Activated gamma-delta T cell treated with Interleukin-2 at 50 U/mL for 16 hours (primary cell): ENCODE measurements at places on chromosomes 13 and 19.
A peak's percentile ranks its signal among the peaks of the same experiment; 100 is the strongest.

DNA sequence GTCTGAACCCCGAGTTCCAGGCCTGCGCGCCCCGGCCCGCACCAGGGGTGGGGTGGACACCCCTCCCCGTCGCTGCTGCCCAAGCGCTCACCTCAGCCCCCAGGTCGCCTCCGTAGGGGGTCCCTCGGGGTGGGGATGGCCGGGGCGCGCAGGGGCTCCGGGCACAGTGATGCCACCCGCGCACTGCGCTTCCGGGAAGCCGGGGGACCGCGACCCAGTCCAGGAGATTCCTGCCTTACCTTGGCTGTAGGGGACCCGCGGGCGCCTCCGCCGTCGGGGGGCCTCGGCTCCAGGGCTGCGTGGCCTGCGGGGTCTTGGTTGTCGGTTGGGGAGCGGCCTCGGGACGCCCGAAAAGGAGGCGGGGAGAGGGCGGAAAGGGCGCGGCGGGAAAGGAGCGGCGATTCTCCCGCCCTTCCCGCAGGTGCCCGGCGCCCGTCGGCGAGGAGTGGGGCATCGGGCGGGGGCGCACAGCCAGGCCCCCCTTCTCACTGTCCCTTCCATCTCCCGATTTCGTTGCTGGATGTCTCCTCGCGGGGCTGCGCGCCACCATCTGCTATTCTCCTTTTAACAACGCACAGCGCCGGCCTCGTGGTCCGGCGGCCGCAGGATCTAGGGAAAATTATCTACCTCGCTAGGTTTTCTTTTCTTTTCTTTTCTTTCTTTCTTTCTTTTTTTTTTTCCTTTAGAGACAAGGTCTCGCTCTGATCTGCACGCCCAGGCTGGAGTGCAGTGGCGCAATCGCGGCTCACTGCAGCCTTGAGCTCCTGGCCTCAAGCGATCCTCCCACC, at the start of gene KEAP1:
KEAP1 (minus strand) TSS at position 355 of the 788 bp plus-strand sequence. CDS start 3,323 bp downstream, outside the sequence.
- peak; percentile 30 for DNase-seq

DNA sequence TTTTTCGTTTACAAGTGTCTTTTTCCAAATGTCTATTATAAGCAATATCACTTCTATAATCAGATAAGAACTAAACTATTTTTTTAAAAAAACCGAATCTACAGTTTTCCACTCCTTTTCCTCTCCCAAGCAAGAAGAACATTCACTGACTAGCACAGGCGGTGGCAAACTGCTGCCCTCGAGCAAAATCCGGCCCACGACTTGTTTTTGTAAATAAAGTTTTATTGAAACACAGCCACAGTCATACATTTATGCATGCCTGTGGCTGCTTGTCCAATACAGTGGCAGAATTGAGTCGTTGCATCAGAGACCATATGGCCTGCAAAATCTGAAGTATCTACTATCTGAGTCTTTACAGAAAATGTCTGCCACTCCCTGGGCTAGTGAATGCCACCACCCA, 27.4 kb downstream of the INSR start:
- DNase-seq, result no peak

DNA sequence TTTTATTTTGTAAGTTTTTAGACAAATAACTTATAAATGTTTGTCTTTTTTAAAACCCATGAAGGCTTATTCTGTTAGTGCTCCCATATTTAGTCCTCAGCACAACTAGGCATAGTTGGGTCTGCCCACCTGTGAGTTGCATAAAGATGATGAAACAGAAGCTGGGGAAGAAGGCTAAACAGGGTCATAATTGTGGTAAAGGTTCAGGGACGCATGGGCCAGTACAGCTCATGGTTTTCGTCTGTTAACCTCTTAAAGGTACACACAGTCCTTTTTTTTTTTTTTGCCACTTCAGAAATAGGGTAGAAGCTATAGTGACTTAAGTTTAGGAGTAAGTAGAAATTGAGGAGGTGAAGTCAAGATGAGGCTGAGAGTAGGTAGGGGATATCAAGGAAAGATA, 58.3 kb downstream of the TM9SF2 start:
- DNase-seq, result no peak

GRCh38 chr19:3605770-3606169, 905 bp downstream of the TBXA2R start:
- DNase-seq, result no peak

DNA sequence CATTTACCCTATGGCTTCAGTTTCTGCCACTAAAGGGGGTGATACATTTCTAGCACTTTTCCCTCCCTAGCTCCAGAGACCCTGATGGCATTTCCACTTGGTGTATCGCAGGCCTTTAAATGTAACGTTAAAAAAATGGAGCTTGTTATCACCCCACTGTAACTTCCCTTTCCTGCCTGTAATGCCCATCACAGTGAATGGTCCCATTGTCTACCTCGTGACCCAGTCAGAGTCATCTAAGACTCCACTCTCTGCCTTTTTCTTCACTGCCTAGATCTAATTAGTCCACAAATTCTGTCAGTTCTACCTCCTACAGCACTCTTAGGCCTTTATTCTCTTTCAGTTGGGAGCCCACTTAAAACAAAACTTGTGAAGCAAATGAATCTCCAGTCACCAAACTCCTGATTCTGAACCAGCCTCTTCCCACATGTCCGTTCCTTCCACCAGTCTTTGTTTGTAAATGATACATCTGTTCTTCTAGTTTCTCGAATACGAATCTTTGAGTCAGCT, 64.8 kb downstream of the NHLRC3 start:
- DNase-seq, result no peak

- no peak for DNase-seq
Measured at GRCh38 chr19:39916851-39917396, 17.5 kb downstream of the FCGBP start.

- no peak for DNase-seq
Measured at GRCh38 chr19:56748378-56748777, 76.8 kb upstream of the ZNF835 start.

DNA sequence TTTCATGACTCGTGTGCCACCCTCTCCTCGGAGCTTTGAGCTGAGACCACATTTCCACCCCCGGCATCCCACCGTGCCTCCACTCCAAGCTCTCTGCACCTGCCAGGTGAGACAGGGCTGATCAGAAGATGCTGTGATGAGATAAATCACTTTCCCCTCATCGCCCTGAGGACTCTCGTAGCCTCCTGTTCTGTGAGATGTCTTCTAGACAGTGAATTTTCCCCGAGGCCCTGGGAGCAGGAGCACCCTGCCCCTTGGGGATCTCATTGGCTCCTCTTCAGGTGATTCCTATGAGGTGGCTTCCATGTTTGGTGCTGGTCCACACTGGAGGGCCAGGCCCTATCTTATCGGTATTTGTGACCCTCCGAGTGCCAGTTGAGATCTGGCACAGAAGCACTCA, 154.0 kb upstream of the TSHZ3 start:
- no peak for DNase-seq

DNA sequence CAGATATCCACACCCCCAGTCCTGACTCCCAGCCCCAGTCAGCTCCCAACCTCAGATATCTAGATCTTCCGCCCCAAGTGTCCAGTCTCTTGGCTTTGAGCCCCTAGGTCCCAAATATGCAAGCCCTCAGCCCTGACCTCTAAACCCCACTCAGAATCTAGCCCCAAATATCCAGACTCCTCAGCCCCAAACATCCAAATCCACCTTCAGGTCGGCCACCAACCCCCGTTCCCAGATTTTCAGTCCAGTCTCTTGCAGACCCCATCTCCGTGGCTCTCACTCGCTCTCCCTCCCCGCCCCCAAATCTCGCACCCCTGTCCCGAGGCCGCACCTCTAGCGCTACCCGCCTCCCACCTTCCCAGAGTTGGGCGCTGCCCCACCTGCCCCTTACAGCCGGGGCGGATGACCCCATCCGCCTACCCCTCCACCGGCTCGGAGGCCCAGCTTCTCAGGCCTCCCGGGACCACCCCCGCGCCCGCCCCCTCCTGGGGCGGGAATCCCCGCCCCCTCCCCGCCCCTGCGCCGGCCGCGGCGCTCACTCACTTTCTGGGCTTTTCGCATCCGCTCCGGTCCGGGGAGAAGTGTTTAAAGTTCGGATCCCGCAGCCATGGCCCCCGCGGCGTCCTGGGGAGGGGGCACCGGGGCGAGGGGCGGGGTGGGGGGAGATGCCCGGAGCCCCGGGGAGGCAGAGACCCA, 604 bp downstream of the ERFL start:
- peak; percentile 41 for DNase-seq

GRCh38 chr19:3617463-3617862, 9.1 kb downstream of the CACTIN start:
- DNase-seq, result no peak

DNA sequence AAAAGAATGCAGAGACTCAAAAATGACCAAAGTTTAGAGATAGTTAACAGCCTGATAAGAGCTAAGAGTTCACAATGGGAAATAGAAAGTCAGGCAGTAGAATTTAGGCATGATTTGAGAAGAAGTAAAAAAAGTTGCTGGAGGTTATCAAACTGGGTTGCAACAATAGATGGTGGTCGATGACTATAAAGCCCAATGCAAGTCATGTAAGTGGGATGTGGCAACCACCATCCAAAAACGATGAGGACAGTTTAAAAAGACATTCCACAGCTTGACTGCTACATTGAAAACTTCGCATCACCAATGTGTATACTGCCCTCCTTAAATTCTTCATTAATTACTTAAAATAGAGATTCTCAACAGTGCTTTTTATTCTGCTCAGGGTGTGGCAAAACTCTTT, 19.7 kb downstream of the ELF1 start:
- DNase-seq, result no peak

DNA sequence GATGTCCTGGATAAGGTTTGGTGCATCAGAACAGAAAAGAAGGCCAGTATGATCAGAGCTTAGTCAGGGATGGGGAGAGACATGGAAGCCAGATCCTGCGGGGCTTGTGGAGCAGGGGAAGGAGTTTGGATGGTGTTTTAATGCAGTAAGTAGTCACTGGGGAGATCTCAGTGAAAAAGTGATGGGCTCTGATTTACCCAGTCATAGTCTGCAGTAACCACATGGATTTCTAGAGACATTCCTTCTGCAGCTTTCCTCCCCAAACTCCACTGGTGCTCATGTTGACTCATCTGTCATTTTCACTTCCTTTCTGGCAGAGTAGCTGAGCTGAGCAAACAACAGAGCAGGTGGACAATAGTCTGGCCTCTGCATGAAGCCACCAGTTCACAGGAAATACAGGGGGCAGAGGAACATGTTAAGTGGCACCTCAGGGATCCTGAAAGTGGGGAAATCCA, 144.1 kb downstream of the DPF1 start:
- no peak for DNase-seq

DNA sequence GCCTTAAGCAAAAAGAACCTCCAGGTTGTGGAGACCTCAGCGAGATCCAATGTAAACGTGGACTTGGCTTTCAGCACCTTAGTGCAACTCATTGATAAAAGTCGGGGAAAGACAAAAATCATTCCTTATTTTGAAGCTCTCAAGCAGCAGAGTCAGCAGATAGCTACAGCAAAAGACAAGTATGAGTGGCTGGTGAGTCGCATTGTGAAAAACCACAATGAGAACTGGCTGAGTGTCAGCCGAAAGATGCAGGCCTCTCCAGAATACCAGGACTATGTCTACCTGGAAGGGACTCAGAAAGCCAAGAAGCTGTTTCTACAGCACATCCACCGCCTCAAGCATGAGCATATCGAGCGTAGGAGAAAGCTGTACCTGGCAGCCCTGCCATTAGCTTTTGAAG, 58.5 kb downstream of the ARHGAP35 start:
- no peak for DNase-seq

GRCh38 chr19:38303517-38304351, at the start of gene C19orf33:
TSS of gene C19orf33 (plus strand) at chr19:38304251. CDS start at chr19:38304262, 11 bp downstream.
- no peak for DNase-seq

GRCh38 chr13:74217811-74218210, 83.6 kb upstream of the KLF12 start:
- no peak for DNase-seq

GRCh38 chr19:14536926-14537692, 7.7 kb downstream of the TECR start:
- no peak for DNase-seq

GRCh38 chr19:54266133-54266532, 9.1 kb upstream of the LILRB5 start:
- peak; percentile 69 for DNase-seq

DNA sequence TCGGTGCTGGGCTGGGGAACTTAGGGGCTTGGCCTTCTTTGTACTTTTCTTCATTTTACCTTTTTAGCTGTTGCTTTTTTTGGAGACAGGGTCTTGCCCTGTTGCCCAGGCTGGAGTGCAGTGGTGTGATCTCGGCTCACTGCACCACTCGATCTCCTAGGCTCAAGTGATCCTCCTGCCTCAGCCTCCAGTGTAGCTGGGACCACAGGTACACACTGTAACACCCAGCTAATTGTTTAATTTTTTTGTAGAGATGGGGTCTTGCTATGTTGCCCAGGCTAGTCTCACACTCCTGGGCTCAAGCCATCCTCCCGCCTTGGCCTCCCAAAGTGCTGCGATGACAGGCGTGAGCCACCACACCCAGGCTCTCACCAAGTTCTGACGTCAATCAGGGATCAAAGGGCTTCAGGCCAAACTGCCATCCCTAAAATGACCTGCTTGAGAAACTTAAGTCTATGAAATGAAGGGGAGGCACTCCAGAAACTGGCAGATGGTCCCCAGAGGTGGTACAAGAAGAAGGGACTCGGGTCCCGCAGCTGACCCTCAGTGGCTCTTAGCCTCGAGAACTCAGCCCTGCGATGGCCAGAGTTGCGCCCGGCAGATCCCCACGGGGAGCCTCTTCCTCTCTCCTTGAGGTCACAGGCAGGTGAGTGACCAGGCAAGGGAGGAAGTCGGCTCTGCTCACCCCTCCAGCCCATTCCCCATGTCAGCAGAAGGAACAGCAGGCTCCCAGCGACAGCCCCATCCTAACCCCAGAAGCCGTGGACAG, 61.7 kb downstream of the GNG7 start:
- DNase-seq, result no peak

- DNase-seq, result no peak
Measured at GRCh38 chr13:80547341-80547740, 206.4 kb upstream of the SPRY2 start.

GRCh38 chr19:28793391-28794168, 419.4 kb downstream of the UQCRFS1 start:
- DNase-seq, result no peak

- no peak for DNase-seq
Measured at GRCh38 chr19:11463391-11463790, 17.5 kb downstream of the ELAVL3 start.

DNA sequence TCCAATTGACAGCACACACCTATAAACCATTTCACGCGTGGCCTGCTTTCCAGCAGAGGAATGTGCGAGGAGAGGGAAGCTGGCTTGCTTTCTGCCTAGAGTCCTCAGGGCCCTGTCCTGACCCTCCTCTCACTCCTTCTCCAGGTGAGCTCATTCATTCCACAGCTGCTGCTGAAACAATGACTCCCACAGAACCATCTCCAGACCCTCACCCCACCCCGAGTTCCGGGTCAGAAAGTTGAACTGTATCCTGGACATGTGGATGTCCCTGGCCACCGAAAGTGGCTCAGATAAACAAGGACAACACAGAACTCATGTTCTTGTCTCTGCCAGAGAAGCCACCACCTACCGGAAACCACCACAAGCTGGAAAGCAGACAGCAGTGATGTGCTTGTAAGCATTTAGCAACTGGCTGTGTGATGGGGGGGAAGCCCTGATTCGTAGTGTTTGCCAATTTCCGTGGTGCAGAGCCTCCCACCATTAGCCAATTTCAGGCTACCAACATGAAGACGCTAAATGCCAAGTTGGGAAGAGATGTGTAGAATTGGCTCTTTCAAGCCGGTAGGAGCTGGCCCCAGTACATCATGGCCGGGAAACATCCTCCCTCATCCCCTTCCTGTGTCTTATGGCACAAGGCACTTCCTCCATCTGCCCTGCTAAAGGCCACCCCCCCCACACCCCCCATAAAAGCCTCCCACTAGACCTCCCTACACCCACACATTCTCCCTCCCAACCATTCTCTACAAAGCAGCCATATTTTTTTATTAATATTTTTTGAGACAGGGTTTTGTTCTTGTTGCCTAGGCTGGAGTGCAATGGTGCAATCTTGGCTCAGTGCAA, 5.0 kb downstream of the SYCE2 start:
- peak; percentile 64 for DNase-seq

GRCh38 chr13:29752175-29752574, 98.2 kb downstream of the UBL3 start:
- no peak for DNase-seq
